ENCODE measurements at places on chromosomes 5 and 9.

- DNase-seq: no peak
Observed at GRCh38 chr9:113523421-113524141, 60.1 kb downstream of the RGS3 start.

DNA sequence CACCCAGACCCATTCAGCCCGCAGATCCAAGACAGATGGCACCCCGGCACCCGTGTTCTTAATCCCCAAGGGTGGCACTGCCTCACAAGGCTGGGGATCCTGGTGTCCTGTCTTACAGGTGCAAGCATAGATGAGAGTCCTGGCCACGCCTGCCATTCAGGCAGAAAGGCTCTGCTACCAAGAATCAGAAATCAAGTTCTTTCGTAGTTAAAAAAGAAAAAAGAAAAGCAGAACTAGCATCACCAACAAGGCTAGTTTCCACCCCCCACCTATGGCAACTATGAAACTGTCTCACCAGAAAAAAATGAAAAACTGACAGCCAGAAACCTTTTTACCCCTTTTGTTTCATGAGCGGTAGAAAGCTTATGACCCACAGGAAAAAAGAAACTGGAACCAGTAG is 170.4 kb downstream of the SYK start:
- DNase-seq: no peak

DNA sequence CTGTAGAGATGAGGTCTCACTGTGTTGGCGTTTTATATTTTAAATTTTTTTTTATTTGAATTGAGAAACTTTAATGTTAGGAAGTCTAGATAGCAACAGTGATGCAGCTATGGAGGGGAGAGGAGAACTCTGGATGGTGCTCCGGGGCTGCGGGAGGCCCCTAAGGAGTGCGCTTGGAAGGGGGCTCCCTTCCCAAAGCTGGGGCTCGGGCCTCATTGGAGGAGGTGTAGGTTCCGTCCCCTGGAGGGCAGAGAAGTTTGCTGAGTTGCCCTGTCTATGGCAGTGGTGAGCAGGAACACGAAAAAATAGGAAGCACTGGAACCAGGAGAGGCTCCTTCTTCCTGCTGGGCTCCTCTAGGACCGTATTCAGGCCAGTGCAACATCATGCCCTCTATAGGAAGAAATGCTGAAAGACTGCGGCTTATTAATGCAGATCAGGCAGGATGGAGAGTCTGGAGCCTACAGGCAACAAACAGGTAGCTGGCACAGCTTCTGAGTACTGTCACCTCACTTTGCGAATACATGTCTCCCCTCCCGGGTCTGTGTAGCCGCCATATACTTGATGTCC is 16.1 kb downstream of the AHRR start:
- no peak for DNase-seq

GRCh38 chr9:70012569-70012968 is 31.1 kb upstream of the MAMDC2 start:
- DNase-seq: no peak

- DNase-seq: no peak
Observed at GRCh38 chr5:160377651-160378050, 7.2 kb upstream of the C1QTNF2 start.

DNA sequence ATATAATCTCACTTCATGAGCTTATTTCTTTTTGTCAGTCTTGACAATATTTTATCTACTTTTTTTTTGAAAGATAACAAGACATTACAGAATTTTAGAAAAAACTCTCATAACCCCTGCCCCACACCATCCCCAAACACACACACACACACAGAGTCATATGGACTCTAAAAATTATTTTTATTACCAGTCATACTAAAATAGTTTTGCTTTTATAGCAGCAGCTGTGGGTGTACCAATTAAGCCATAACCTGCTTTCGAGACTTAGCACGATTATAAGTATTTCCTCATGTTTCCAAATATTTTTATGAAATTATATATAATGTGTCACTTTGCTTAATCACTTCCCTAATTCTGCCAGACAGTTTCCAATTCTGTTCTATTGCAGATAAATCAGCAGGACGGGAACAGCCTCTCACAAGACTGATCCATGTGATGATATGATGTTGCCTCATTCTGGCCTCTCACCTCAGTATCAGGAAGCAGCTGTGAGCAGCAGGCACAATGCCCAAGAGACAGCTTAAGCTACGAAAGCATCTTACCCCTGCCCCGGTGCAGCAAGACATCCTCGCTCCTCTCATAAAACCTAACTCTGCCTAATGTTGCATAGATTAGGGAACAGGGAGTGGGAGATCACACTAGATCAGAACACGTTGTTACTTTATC is 7.0 kb downstream of the PDCL start:
- no peak for DNase-seq

DNA sequence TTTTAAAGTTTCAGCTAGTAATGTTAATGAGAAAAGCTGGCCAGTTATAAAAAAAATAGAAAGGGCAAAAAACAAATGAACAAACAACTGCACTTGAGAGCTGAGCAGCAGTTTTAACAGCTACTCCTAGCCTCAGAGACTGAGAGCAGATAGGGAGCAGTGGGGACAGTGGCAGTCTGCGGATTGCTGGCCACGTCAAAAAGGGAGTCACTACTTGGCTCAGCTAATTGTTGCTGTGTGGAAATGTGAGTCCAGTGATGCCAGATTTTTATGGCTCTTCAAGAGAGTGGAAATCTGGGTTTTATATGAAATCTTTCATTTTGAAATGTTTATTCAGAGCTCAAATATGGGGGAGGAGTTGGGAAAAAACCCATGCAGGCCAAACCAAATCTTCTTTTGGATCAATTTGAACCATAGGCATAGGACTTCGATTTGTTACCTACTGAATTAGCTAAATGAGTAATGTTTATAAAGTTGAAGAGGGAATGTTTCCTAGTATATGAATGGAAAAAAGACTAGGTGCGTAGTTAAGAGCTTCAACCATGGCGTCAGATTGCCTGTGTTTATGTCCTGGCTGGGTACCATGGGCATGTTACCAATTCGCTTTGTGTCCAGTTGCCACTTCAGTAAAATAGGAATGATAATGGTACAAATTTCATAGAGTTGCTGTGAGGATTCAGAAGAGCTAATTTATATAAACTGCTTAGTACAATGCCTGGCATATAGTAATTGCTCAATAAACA is 102.1 kb downstream of the PAM start:
- DNase-seq: no peak

DNA sequence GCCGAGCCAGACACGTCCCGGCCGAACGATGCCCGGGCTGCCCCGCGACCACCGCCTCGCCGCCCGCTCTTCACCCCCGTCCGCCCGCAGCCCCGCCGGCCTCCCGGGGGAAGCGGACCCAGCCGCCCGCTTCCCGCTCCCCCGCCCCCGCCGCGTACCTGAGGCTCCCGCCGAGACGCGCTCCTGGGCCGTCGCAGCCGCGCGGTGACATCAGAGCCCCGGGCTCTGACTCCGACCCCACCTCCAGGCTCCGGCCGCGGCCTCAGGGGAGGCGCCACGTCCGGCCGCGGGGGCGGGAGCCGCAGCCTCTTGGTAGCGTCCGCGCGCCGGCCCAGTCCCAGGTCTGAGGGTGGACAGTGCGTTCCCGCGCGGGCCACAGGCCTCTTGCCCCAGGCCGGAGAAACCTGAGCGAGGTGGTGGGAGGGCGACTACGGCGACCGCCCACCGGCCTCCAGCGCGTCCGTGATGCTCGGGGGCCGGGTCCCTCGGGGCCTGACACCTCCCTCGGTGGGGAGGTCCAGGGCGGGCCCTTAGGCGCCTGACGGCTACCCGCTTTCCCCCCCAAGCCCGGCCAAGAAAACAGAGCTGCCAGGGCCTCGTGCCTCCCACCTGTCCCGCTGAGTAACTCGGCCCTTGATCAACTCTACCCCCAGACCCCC is at the start of gene SHROOM1:
TSS of gene SHROOM1 (minus strand) at position 212 of the 659 bp plus-strand sequence. CDS start 4,507 bp downstream, outside the sequence.
- DNase-seq: no peak

DNA sequence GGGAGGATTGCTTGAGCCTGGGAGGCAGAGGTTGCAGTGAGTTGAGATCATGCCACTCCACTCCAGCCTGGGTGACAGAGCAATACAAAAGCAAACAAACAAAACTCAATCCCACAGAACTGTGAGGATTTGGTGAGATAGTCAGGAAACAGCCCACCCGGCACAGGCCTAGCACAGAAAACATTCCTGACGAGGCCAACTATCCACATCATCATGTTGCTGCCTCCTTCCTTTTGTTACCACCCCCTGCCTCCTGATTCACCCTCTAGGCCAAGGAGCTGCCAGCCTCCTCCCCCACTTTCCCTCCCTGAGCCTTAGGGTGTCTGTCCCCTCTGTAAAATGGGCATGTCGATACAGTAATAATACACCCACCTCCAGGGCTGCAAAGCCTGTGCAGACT is 39.0 kb downstream of the STK10 start:
- no peak for DNase-seq

GRCh38 chr9:18447131-18447530 is 26.8 kb upstream of the ADAMTSL1 start:
- DNase-seq: no peak

GRCh38 chr5:107743373-107744000 is 72.8 kb upstream of the EFNA5 start:
- DNase-seq: no peak

- no peak for DNase-seq
Observed at GRCh38 chr5:97480313-97480712, 297.3 kb upstream of the RIOK2 start.

DNA sequence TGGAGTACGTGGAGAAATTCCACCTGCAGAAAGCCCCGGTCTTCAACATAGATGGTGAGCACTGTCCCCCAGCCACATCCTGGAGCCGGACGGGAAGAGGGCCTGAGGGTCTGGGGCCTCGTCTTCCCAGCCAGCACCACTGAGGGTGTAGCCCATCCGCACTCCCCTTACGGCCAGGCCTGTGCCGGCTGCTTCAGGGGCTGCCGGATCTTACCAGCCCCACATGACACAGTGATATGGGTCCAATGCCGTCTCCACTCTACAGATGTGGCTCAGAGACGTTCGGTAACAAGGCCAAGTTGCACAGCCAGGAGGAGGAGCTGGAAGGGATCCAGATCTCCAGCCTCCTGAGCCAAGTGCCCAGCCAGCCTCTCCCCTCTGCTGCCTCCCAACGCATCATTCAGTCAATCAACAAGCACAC is 21.3 kb downstream of the GLT6D1 start:
- DNase-seq: no peak

DNA sequence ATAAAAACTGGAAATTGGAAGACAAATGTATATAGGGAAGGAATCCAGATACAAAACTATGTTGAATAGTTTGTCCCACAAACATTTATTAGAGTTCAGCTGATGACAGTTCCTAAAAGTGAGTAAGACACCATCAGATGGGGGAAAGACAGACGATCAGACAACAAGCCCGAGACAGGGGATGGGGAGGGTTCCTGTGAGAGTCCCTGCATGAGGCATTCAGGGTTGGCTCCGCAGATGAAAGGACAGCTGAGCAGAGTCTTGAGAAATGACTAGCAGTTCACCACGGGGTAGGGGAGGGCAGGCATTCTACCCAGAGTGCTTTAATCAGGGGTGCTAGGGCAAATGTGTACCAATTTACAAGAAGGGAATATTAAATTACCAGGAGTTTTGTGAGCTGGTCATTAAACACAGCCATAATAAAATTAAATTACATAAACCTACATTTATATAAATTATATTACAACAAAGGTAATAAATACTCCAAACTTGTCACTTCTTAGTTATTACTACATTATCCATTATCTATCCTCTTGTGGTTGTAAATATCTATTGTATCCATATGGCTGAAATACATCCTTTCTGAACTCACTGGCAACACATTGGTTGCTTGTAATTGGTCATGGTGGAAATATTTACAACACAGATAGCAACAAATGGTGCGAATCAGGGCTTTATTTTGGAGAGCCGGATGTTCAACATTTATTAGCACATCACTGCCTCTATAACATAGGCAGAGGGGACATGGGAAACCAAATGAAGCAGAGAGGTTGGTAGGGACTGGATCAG is 27.8 kb downstream of the TNFSF15 start:
- DNase-seq: no peak

DNA sequence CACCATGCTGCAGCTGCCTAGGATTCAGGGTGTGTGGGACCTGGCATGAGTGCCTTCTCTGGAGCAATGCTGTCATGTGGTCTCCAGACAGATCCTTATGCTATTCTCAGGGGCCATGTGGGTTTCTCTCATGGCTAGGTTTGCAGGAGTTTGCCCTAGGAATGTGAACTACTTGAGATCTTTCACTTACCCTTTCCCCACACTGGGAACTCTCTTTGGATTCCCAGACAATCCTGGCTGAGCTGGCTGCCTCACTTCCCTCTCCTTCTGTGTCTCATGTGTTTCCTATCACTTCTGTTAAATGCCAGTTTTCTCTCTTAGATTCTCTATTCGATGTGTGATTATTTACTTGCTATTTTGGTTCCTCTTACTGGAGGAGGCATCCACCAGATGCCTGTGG is 270.2 kb upstream of the RASA1 start:
- DNase-seq: no peak

- DNase-seq: peak; percentile 44
Observed at GRCh38 chr5:67648201-67648671, 451.6 kb upstream of the CD180 start.

GRCh38 chr5:115450741-115451140 is 93.8 kb downstream of the FEM1C start:
- no peak for DNase-seq

GRCh38 chr5:157252711-157253465 is 13.0 kb upstream of the CYFIP2 start:
- DNase-seq: no peak

GRCh38 chr5:139178935-139179334 is 19.2 kb downstream of the SIL1 start:
- DNase-seq: no peak

DNA sequence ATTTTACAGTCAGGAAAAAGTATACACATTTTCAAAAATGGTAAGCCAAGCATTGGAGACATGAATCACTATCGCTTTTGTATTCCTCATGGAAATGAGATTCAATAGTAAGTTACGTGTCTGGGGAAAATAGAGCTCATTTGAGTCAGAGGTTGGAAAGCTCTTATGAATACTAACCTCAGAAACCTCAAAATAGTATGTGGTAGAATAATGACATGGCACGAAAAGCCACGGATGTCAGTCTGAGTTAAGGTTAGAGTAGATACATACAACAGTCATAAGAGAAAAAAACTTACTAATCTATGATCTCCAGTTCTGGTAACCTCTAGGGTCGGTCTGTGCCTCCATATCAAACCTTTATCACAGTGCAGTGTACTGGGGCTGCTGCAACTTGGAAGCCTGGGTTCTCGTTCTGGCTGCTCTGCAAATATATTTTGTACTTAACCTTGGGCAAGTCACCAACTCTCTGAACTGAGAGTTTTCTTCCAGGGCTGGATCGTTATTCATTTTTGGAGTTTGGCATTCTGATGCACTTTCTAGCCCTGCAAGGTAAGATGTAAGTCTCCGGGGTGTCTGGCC is 31.8 kb downstream of the MAP1B start:
- no peak for DNase-seq

- no peak for DNase-seq
Observed at GRCh38 chr9:93084471-93084881, 11.5 kb upstream of the CARD19 start.

GRCh38 chr5:144284931-144285502 is 114.3 kb downstream of the KCTD16 start:
- DNase-seq: no peak
